Uterus (tissue), 4 donors: ENCODE measurements at places on chromosomes 5 and 9. TPM values are rescaled to one million over a fixed set of nuclear protein-coding genes. Genes with fewer than 3 reads are reported as not detected.

DNA sequence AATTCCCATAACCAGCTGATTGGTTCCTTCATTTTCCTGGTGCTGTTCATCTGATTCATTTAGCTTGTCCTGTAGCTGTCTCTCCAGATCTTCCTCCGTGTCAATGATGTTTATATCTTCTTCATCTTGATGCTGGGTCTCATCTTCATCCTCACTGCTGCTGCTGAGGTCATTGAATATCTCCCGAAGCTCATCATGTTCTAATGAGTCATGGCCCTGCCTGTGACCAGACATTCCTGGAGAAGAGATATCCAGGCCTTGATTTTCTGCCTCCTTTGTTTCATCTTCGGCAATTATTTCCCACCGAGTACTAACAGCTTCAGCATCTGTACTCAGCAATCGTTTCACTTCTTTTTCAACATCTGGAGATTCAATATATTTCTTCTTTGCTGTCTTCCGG is 1.4 kb downstream of the TAF7 start:
- DNase-seq: no peak

DNA sequence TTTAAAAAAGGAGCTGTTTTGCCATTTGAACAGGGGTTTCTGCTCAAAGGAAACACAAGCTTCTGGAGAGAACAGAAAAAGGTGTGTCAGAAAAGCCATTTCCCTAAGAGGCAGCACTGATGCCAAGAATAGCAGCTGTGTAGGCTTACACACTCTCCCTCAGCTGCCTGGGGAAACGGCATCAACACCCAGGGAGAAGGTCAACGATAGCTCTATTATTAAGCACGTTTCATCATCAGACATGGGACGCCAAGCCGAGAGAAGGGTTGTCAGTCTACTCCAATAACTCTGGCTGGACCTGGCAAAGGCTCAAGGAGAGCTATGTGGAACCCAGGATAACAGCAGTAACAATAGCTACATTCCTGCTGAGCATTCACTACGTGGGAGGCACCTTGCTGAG is 314.2 kb downstream of the CDK5RAP2 start:
- no peak for DNase-seq

DNA sequence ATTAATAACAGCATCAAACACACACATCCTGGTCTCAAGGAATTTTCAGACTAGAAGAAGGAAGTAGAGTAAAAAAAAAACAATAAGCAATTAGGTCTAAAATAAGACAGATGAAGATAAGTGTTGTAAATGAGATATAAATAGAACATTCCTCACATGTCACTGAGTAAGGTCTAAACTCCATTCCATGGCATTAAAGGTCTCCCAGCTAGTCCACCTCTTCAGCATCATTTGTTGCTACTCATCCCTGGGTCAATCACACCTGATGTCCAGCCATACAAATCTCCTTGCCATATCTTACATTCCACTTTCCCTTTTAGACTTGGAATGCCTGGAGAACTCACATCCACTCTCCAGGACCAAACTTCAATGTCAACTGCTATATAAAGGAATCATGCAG is 214.1 kb upstream of the KLF4 start:
- no peak for DNase-seq

GRCh38 chr9:133405508-133406438 is 12.0 kb downstream of the REXO4 start:
- no peak for DNase-seq

GRCh38 chr9:21294364-21294774 is 10.7 kb downstream of the IFNA5 start:
- no peak for DNase-seq

F12 gene
- 7.6 TPM for total RNA-seq
